ENCODE measurements at places on chromosomes 11 and 22.

DNA sequence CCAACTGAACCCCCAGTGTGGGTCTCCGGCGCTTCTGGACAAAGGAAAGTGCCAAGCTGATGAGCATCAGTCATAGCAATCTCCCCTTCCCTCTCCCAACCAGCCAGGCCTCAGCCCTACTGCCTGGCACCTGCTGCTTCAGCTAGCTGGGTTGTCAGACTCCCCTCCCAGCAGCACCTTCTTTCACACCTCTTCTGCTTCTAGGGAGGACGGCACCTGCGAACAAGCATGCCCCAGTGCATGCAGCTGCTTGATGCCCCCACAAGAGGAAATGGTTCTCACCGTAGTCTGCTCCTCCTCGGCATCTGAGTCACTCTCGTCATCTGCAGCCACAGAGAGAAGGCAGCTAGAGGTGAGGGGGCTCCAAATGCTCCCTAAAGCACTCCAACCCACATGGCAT, 25.4 kb downstream of the THOC5 start:
- no peak for DNase-seq

DNA sequence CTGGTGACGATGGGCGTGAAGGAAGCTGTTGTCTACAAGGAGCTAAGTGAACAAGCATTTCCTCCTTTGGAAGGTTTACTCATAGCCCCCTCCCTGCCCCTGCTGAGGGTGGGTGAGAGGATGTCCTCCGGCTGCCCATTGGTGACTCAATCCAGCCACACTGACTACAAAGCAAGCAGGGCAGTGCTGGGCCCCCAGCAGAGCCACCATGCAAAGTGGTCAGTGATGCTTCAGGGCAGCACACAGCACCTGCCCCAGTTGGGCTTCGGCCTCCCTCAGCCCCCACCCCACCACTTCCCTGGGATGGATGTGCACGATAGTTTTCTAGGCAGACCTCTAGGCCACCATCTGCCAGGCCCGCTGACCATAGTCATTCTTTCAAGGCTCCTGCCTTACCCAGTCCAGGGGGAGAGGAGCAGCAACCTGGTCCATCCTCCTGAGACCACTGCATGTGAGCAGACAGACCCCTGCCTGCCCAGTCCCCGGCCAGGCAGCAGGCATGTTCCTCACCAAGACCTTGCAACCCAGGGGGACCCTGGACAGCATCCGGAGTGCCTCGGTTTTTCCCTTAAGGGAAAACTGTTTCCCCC, 125.1 kb downstream of the BCR start:
- DNase-seq = no peak

DNA sequence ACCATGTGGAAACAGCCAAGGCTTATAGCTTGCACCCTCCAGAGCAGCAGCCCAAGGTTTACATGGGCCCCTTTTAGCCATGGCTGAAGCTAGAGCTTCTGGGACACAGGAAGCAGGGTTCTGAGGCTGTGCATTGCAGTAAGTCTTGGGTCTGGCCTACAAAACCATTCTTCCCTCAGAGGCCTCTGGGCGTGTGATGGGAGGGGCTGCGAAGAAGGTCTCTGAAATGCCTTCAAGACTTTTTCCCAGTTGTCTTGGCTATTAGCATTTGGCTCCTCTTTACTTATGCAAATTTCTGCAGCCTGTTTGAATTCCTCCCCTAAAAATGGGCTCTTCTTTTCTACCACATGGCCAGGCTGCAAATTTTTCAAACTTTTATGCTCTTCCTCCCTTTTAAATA, 109.5 kb downstream of the BBOX1 start:
- no peak for DNase-seq

- DNase-seq = no peak
Measured at GRCh38 chr11:87236368-87236767, 198.6 kb downstream of the TMEM135 start.

DNA sequence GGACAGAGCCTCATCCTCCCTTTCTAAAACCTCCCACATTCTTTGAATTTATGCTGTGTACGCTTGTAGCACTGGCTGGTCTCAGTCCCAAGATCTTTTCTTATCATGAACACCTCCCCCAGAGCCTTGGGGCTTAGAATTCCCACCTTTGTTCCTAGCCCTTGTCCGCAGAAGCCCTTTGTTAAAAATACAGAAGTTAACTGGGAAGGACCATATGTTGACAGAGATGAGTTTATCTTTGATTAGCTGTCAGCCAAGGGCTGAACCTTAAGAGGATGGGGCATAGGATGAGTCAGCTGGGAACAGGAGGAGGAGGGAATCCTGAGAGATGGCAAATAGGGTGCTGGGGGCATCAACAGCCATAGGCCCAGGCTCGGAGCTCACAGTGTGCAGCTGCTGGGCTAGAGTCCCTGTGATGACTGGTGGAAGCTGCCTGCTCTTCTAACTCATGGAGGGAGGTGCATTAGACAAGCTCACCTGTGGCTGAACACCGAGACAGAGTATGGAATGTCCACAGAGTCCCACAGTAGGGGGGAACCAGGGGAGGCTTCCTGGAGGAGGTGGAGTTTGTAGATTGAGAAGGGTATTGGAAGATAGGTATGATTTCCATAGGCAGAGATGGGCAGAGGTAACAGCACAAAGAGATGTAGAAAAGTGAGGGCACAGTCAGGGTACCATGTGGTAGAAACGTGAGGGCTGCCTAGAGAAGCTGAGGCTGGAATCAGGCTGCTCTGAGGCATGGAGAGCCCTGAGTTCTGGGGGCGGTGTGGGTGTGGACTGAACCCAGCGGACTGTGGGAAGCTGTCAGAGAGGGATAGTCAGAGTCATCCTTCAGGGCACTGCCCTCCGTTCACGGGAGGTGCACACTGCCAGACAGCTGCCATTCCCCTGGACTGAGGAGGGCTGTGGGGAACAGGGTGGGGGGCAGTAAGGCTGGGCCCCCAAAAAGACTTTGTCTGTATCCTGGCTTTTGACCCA, 9.9 kb downstream of the MICAL2 start:
- no peak for DNase-seq

- DNase-seq = no peak
Measured at GRCh38 chr22:47997052-47997590, 1234.7 kb downstream of the TBC1D22A start.

GRCh38 chr11:57873196-57873911, 111.8 kb downstream of the CTNND1 start:
- DNase-seq = peak; percentile 24

DNA sequence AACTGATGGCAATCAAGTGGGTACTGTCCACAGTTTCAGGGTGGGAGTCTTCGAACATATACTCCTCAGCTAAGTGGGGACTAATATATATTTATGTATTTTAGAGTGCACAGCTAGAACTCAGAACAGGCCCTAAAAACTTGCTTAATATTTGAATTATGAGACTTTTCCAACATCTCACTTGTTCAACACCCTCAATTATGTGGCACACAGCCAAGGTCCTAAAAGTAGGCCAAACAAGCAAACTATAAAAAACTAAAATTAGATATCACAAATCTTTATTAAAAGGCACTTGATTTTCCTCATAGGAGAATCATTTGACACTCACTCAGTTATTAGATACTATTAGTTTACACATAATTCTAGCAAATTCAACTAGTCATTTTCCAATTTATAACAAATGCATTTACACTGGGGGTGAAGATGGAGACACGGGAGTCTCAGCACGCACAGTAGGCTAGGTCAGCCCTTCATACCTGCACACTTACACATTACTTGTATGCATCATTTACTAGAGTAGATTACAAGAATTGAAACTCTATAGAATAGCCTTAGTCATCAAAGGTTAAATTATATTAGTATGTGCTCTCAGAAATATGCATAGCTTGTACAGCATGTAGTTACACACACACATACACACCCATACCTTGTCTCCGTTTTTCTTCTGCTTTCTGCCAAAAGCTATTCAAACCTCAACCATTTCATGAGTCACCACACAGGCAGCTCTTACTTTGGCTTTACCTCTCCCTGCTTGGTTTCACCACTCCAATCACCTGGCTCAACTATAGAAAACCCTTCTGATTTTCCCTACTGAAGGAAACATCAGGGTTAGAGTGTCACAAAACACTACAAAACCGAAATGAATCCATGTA, 171.5 kb downstream of the SBF2 start:
- DNase-seq = peak; percentile 50

- peak; percentile 29 for DNase-seq
Measured at GRCh38 chr22:17781319-17782031, 7.2 kb upstream of the BID start.

All from HS-5 (cell line).